ENCODE measurements at places on chromosomes 7 and 10.

DNA sequence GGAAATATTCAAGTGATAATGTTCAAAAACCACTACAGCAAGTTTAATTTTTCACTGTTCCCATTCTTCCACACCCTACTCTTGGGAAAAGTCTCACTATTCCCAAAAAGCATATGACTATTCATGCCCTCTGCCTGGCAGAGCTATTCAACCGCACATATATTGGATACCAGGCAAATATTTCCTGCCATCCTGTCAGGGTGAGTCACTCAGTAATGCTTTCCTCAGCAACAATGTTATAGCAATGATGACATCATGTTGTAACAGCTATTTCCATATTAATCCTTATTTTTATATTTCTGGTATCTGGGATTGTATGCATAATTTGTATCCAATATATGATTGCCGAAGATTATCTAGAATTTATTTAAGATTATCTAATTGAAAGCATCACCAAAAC, 114.0 kb upstream of the PLXDC2 start:
- no peak for DNase-seq

DNA sequence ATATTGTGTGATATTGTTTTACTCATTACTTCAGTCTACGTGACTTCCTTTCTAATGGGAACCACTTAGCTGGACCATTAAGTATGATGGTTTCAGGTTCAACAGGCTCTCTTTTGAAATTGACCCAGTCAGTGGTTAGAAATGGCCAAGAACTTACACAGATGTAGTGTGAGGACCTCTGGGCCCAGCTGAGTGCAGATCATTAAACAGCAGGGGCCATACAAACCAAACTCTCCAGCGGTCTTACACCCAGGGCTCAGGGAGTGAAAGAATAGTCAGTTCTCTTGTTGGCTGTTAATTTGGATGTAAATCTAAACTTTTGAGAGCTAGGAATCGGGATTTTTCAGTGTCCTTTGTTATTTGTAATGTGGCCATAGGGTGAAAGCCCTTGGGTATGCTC, 107.3 kb downstream of the CELF2 start:
- no peak for DNase-seq

- no peak for DNase-seq
Observed at GRCh38 chr10:16986406-16987205, 143.0 kb downstream of the CUBN start.

DNA sequence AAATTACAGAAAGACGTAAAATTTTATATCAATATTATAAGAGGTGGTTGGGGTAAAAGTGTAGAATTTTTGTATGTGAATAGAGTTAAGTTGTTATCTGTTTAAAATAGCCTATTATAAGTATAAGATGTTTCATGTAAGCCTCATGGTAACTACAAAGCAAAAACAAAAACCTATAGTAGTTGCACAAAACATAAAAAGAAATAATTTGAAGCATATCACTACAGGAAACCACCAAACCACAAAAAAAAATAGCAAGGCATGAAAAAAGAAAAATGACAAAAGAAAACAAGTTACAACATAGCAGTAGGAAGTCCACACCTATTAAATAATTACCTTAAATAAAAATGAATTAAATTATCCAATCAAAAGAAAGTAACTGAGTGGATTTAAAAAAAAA, 12.4 kb upstream of the GSTK1 start:
- no peak for DNase-seq

DNA sequence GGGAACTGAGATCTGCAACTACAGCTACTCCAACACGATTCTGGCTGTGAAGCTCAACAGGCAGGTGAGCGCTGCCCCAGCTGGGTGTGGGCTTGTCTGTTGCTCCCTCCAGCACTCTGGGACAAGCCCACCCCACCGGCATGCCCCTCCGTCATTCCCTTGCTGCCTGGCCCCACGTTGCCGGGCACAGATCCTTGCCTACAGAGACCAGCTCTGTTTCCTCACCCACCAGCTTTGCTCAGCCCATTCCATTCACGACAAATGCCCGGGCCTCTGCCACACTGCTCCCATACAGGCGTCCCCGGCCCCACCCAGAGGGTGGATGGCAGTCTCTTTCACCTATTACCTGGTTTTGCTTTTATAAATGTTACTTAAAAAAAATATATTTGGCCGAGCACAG, 24.6 kb downstream of the WIPI2 start:
- DNase-seq, result no peak

DNA sequence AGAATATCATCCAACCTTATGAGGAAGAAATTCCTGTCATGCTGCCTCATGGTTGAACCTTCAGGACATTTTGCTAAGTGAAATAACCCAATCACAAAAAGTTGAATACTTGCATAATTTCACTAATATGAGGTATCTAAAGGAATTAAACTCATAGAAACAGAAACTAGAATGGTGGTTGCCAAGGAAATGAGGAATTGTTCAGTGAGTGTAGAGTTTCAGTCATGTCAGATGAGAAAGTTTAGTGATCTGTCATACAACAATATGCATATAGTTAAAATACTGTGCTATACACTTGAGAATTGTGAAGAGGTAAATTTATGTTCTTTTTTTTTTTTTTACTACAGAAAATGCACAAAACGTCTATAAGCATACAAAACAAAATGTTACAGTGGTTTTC, 60.7 kb downstream of the R3HCC1L start:
- no peak for DNase-seq

- DNase-seq, result no peak
Observed at GRCh38 chr10:79488336-79488735, 24.0 kb upstream of the EIF5AL1 start.

DNA sequence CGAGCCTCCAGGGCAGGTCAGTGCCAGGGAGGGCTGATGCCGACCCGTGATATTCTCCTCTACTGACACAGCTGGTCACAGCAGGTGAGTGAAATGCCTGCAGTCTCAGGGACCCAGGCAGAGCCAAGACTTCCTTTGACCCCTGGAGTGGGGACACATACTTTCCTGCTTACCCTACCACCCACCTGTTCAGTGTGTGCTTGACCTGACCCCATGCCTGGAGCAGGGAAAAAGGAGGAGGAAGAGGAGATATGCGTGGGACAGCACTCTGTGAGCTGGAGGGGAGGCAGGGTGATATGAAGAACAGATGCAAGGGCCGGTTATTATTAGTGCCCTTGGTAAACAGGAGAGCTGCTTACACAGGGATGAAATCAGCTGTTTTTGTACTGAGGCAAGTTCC, 40.8 kb upstream of the WIPF3 start:
- no peak for DNase-seq

DNA sequence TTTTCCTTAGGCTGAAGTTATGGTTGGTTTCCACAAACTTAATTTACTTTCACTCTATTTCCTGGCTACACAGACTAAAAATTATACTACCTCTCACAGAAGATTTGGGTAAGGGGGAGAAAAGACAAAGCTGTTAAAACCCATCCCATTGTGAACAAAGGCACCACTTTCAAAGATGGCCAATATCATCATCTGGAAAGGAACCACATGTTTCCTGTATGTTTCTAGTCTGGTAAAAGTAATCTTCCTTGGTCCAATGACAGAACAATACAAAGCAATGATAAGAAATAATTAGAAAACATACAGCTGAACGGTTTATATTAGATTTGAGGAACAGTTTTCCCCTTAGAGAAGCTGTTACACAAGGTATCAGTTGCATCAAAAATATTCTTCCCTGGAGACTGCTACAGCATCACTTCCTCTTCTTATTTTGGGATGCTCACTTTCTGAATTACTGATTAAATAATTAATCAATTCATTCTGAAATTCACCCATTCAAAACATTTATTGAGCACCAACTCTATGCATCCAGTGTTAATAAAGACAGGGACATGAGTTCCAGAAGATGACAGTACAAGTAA, 8.5 kb upstream of the SFR1 start:
- DNase-seq, result no peak

- no peak for DNase-seq
Observed at GRCh38 chr10:20971901-20972300, 74.8 kb upstream of the NEBL start.

DNA sequence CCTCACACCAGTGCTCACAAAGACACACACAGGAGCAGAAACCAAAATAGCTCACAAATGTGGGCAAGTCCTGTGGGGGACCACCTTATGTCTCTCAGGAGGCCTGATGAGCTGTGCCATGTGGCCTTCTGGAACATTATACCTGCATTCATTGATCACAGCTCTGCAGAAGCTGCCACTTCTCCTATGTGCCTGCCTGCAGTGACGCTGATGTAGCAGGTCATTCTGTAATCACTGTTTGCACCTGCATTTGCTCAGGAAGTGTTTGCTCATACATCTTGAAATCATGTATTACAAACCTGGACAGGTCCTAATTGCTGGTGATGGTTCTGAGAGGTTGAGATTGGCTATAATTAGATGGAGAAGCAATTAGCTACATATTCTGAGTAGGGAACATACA, 310.2 kb downstream of the AUTS2 start:
- no peak for DNase-seq

GRCh38 chr10:78896159-78896928, 172.4 kb upstream of the ZMIZ1 start:
- no peak for DNase-seq

DNA sequence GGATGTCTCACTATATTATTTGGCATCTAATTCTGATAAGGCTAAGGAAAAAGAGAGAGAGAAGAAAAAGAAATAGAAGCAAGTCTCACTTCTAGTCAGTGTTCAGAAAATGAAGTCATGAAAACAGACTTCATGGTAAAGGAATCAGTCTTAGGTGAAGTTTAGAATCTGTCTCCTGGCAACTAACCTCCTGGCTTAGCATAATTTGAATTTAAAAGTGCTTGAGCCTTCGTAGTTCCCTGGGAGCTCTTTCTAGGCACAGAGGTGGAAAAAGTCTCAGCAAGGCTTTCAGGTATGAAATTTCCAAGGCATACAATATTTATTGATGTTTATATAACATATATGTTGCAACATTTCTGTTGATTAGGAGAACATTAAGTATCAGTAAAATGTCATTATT, 10.4 kb downstream of the CHRM2 start:
- DNase-seq, result no peak

DNA sequence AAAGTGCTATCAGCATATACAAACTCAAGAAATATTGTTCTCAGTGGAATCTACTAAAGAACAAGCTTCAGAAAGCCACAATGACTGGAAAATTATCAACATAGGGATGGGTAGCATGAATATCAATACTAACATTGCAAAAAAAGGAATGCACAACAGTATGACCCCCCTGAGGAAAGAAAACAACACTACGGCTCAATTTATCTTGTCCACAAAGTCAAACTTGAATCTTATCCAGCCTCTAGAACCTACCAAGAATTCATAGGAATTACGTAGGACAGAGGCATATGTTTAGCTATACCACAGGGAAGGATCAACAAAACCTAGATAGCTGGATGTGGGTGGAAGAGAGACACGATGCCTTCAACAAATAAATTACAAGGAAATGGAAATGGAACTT, 54.6 kb downstream of the AGMO start:
- no peak for DNase-seq

- DNase-seq, result no peak
Observed at GRCh38 chr10:70160798-70161197, 9.5 kb downstream of the SAR1A start.

DNA sequence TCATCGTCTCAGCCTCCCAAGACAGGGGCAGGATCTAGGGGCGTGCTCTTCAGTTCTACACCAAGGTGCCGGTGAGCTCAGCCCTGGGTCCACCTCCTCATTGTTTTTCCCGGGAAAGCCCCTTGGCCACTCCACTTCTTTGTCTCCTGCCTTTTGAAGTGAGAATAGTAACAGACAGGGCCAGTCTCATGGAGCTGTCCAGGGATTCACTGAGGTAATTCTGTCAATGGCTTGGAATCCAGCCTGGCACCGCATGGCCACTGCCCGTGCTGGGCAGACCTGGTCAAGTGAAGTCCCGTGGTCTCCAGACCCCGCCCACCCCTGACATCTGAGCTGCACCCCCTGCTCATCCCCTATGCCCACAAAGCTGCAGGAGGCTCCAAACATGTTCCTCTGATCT, 138.9 kb downstream of the TNS3 start:
- no peak for DNase-seq

DNA sequence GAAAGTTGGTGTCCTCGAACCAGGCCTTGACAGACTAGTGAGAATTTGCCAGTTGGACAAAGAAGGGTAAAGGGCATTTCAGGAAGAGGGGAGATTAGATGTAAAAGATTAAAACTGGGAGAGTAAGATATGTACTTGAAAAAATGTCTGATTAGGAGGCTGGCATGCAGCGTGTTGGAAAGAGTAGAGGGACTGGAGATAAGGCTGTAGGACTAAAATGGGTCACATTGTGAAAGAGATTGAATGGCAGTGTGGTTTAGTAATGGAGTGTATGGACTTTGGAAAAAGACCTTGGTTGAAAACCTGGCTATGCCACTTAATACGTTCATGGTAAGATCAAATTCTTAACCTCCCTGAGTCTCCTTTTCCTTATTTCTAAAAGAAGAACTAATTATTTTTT, 14.1 kb downstream of the CREM start:
- no peak for DNase-seq

DNA sequence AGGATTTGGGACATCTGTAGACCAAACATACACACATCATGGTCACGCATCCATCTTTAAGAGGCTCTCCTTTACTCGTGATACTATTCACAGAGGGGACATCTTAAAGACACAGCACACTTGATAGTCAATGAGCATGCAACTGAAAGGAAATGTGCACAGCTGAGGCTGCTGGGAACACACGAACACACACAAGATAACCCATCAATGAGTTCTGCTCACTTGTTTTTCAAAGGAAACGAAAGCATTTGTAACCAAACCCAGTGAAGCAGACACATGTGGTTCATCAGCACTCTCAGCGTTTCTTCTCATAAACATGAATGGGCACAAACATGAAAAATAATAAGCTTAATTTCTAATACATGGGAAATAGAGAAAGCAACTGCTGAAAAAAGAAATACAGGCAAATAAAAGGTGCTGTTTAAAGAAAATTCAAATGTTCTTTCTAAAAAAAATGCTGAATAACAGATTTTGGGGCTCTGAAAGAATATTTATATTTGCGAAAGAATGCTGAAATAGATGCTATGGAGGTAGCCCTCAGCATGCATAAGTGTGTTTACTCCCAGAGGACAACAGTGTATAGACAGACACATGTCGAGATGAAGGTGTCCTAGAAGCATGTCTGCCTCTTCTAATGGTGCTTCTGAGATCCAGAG, 59.7 kb upstream of the LAMB4 start:
- DNase-seq, result no peak

- DNase-seq, result no peak
Observed at GRCh38 chr7:146002431-146003078, 114.0 kb upstream of the CNTNAP2 start.

DNA sequence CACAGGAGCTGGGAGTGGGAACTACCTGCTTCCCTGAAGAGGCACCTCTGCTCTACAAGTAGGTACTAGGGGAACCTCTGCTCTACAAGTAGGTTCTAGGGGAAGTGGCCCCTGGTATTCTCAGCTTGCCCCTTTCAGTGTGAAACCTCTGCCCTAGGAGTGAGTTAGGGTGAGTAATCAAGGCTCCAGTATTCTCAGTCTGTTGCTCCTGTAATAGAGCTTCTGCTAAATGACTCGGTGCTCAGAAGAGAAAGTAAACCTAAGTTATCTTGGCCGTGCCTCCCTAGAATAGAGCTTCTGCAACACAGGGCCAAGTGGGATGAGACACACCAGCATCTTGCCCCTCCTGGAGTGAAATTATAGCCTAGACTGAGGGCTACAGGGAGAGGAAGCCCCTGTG, 13.4 kb upstream of the RASSF4 start:
- no peak for DNase-seq

GRCh38 chr7:158529181-158530096, 58.2 kb downstream of the PTPRN2 start:
- DNase-seq, result no peak

Data from activated CD8-positive, alpha-beta T cell treated with anti-CD3 and anti-CD28 coated beads for 36 hours (primary cell).